Panc1 (cell line): ENCODE measurements at places on chromosomes 11 and 22. TPM values are rescaled to one million over a fixed set of nuclear protein-coding genes. Genes with fewer than 3 reads are reported as not detected.
A peak's percentile ranks its signal among the peaks of the same experiment; 100 is the strongest.

DNA sequence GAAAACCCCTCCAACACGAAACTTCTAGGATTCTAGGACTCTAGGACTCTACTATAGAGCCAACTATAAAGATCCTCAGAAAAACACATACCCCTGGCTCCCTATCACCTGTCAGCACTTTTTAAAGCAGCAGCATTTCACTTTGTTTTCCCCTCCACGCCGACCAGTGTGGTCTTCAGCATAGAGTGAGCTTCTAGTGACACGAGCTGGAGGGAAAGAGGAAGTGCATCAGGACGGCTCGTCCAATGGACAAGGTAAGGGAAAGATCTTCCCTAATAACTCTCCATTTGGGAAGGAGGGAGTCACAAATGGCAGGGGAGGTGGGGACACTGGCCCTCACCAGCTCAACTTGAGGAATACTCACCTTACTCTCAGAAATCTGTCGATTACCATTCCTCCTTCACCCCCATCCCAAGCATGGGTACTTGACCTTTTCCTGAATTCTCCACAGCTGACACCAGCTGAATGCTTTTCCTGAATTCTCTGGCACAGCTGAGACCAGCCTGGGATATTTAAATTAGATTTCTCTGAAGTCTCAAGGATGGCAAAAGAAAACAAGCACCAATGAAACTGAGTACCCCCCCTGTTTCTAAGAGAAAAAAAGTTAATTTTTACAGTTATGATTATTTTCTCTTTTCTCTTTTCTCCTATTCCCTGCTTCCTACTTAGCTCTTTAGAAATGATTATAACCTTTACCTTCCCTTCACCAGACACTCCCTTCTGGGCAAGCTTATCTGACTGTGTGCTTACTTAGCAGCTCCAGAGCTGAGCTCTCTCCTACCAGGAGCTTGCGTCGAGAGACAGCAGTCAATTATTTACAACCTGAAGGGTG is 33.3 kb upstream of the NNMT start:
- DNase-seq, result no peak

- peak; percentile 53 for DNase-seq
These were observed 350.4 kb downstream of the DDX10 start for GRCh38 chr11:109015283-109015682.

- DNase-seq, result no peak
These were observed 140.4 kb upstream of the TBCEL start for GRCh38 chr11:120883404-120884080.

The GP1BB gene
- 3.6 TPM for total RNA-seq

The OR5P2 gene
- not detected for total RNA-seq
